HCEC 1CT (cell line): ENCODE measurements at places on chromosomes 1 and 21.

DNA sequence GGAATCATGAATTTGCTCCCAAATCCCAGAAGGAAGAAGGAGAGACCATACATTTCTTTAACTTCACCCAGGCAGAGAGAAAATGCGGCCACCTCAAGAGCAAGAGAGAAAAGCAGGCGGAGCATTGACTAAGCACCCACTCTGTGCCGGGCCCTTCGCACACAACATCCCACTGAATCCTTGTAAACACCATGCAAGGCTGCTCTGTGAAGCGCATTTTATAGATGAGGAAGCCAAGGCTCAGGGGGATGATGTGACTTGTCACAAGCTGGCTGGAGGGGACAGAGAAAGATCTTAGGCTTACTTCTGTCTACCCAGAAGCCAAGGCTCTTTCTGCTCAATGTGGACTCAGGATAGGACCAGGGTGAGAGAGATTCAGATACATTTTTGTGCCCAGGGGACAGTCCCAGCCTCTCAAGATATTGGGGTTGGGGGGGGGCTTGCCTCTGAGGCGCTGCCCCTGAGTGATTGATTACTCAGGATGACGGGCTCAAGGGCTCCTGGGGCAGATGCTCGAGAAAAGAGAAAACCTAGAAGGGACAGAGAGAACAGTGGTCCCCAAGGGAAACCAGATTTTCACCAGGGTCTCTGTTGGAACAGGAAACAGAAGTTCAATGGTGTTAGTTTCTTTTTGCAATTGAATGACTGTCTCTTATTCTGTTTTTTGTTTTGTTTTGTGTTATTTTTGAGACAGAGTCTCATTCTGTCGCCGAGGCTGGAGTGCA, 19.5 kb downstream of the PADI2 start:
- no peak for DNase-seq

- DNase-seq = no peak
These were observed 350.2 kb downstream of the PLPP3 start for GRCh38 chr1:56229186-56229585.

GRCh38 chr1:10242811-10243210, 32.4 kb downstream of the KIF1B start:
- no peak for DNase-seq

DNA sequence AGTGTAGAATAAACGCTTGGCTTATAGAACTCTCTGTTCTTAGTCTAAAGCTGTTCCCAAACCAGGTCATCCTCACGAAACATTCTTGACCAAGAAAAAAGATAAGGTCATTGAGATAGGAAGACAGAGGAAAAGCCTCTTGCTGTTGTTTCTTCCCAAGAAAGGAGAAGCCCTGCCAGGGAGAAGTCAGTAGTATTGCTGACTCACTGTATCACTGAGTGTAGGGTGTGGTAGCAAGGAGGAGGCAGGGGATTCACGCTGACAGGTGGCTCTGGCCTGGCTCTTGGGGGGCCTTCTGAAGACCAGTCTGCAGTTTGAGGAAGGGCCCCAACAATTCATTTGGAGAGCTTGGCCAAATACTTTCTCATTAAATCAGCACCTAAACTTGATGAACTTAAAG, 97.8 kb downstream of the CD247 start:
- DNase-seq = no peak

DNA sequence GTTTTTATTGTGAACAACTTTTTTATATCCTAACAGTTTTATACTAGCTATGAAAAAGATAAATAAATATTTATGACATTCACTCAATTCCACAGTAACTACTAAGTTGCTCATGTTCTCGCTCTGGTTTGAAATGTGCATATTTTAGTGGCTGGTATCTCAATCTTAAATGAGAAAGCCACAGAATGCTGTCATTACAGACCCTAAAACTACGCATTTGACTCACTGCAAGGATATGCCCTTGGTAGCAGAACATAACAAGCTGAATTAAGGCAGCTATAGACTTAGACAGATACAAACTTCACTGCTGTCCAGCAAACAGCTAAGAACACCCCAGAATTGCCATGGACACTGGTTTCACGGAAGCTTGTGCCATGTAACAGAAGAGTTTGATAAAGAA, 19.0 kb downstream of the DAB1 start:
- DNase-seq = no peak

GRCh38 chr1:168106274-168106673, 30.5 kb downstream of the GPR161 start:
- DNase-seq = no peak

GRCh38 chr1:44941424-44942324, 44.7 kb downstream of the EIF2B3 start:
- DNase-seq = no peak

DNA sequence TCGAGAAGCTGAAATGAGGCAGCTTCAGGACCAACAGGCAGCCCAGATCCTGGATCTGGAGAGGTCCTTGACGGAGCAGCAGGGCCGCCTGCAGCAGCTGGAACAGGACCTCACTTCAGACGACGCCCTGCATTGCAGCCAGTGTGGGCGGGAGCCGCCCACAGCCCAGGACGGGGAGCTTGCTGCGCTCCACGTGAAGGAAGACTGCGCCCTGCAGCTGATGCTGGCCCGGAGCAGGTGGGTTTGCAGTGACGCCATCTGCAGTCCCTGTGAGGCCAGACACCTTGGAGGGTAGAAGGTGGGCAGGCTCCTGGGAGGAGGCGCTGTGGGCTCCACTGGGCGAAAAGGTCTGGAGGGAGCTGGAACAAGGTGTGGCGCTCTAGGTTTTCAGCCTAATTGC, 39.7 kb downstream of the PCNT start:
- no peak for DNase-seq

GRCh38 chr1:70866542-70867264, 180.9 kb downstream of the PTGER3 start:
- DNase-seq = no peak
